ENCODE measurements at places on chromosomes 2 and 18.

DNA sequence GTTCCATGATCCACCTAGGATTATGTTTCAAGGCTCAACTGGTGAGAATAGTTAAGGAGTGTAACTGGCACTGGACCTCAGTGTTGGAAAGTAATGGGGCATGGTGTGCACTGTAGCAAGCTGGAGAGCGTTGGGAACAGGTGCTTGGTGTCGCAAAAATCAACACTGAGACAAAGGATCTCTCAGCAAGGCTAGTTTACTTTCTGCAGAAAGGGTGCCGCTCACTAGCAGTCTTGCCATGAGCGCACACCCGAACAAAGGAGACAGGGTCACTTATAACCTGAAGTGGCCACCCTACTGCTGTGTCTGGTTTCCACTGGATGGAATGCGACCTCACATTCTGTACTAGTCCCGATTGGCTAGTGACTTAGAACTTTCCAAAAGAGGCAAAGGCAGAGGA, 133.2 kb downstream of the TMEM17 start:
- no peak for DNase-seq

DNA sequence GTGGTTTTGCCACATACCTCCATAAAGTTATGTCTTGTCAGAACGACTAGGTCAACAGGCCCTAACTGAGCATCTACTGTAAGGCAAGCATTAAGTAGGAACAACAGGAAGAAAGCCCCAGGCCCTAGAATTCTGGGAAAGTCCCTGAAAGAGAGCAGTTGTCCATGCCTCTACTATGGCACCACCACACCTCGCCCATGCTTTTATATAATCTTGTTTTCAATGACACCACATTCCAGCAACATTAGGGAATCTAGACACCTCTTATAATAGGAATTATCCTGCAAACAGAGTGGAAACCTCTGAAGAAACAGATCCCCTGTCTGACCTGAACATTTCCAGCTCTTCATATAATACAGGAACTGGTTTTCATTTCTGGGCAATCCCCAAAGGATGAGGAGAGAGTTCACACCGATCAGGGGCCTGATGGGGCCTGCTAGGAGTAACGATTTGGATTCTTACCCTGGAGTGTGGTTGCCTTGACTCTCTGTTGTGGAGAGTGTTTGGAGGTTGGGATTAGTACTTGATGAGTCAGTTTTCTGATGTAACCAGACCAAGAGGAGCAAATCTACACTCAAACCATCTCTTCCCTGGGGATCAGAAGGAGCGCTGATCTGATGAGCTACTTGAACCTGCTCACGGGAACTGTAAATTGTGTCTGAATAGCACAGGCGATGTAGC, 31.9 kb upstream of the CEP68 start:
- peak; percentile 84 for DNase-seq

DNA sequence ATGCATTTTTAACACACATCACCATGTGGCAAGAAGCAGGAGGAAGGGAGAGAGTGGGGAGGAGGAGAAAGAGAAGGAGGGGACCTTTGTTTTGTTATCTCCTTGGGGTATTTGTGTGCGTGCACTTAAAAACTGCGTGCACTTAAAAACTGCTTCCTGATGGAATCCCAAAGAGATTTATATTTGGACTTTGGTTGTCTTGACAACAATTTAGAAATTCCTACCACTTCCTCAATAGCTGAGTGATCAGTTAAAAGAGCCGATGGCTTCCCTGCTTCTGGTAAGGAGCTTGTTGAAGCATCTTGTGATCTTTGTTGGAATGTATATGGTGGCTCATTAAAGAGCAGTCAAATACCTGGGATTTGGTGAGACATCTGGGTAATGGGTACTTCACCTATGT, 4.5 kb downstream of the RAB31 start:
- no peak for DNase-seq

DNA sequence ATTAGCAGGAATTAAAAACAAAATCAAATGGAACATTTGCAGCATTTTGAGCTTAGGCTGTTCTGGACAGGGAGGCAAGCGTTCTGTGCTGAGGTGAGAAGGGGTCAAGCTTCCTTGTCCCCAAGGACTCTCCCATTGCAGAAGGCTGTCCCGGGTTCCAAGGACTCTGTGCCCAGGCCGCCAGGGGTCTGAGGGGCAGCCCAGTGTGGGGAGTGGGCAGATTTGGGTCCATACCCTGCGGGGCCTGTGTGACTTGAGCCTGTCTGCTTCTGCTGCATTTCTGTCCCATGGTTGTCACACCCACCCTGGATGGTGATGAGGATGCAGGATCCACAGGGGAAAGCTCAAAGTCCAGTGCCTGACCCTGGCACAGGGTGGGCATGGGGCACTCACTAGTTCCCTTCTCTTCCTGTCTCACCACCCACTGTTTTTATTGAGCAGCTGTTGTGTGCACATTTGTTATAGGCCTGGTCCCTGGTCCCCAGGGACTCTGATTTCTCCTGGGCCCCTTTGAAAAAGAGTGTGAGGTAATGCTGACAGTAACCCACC, 211.4 kb upstream of the HS6ST1 start:
- no peak for DNase-seq

GRCh38 chr18:55054021-55054990, 95.0 kb upstream of the CCDC68 start:
- DNase-seq: no peak

GRCh38 chr2:101395545-101396315, 8.4 kb upstream of the CREG2 start:
- DNase-seq: peak; percentile 65

DNA sequence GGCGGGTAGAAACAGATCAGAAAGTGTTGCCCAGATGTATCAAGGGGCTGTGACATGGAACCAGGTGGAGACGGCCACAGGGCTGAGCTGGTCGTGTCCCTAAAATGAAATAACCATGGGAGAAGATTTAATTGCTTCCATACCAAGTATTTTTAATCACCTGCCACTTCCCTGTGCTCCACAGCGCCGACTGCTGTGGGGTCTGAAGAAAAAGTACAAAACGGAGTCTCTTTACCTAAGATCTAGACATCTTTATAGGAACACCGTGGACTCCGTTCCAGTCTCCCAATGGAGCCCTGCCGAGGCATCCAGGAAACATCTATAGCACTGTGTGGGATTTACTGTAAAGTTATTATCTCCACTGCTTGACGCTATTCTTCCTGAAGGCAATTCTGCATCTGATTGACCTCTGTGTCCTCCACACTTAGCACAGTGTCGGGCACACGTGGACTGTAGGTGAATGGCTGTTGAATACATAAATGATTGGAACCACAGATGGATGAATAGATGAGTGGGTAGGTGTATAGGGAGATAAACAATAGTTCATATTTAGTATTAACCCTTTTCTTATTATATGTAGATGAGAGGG, 21.6 kb upstream of the GYPC start:
- DNase-seq: no peak

- no peak for DNase-seq
Observed at GRCh38 chr2:152655880-152656279, 61.4 kb downstream of the PRPF40A start.

GRCh38 chr2:152635635-152636298, 81.5 kb downstream of the PRPF40A start:
- peak; percentile 49 for DNase-seq

DNA sequence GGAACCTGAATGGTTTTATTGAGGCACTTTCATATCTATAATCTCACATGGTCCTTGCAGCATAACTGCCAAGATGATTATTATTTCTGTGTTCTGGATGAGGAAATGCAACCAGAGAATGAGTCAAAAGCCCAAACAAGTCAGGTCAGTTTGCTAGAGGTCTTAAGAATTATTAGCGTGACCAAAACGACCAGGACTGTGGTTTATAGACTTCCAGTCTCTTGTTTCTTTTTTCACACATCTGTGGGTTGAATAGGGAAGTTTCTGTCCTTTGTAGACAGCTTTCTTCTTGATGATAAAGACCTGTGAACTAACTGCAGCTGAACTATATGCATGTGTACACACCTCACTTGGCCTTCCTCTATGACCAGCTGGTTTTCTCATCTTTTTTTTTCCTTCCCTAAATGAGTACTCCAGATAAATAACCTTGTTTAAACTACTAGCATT, 13.9 kb downstream of the ADAM23 start:
- peak; percentile 36 for DNase-seq

- no peak for DNase-seq
Observed at GRCh38 chr2:237962432-237963084, 4.3 kb upstream of the UBE2F start.

GRCh38 chr2:239539083-239539775, 138.4 kb upstream of the HDAC4 start:
- no peak for DNase-seq

DNA sequence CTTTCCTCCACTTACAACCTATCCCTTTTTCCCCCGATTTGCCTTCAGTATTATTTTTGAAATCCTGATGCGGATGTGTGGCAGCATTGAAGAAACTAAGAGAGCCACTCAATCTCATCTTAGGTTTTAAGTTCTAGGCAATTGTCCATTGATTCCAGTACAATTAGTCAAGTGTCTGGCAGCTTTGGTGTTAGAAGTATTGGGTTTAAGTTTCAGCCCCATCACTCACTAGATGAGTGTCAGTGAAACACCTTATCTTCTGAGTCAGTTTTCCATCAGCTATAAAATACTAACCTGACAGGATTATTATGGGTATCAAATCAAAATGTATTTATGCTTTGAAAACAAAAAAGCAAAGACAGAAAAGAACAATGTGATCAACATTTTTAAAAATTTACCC, 16.8 kb upstream of the CUL3 start:
- DNase-seq: no peak

GRCh38 chr2:119008108-119008507, 66.1 kb downstream of the MARCO start:
- peak; percentile 6 for DNase-seq

- DNase-seq: peak; percentile 43
Observed at GRCh38 chr18:61322265-61322873, 10.9 kb upstream of the CDH20 start.

- DNase-seq: peak; percentile 44
Observed at GRCh38 chr2:161312996-161313395, 4.8 kb downstream of the PSMD14 start.

DNA sequence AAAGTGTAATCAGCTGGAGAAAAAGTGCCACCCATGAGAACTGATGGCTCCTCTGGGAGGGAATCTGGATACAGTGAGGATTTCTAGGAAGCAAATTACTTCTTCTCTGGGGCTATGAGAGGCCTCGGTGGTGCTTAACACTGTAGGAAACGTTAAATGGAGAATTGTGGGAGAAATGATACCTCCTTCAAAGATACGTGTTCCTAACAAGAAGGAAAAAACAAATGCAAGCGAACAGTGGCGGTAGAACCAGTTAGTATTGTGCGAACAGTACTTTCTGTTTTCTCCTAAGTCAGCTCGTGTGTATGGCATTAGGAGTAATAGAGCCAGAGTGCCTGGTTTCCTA, 587 bp upstream of the MTIF2 start:
- DNase-seq: peak; percentile 18

GRCh38 chr2:141501752-141502151, 629.1 kb downstream of the LRP1B start:
- no peak for DNase-seq

- DNase-seq: no peak
Observed at GRCh38 chr2:99803846-99804245, 314.0 kb upstream of the REV1 start.

GRCh38 chr2:101873543-101873942, 118.2 kb upstream of the IL1R2 start:
- no peak for DNase-seq

- no peak for DNase-seq
Observed at GRCh38 chr2:172204309-172204708, 101.6 kb upstream of the DLX2 start.

DNA sequence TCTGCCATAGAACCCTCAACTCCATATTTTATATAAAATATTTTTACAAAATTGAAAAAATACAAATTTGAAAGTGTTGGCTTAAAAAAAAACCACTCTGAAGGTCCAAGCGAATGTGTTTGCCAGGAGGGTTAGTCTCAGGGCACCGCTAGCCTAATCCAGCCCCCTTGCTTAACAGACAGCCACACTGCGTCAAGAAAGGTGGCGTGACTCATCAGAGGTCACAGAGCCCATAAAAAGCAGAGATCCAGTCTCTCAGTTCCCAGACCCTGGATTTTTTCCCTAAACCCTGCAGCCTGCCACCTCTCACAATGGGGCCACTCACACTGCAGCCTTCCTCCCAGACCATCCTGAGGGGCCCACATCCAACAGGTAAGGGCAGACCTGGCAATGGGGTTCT, 3.9 kb upstream of the TNS1 start:
- peak; percentile 71 for DNase-seq

GRCh38 chr2:240453461-240454105, 18.1 kb downstream of the GPC1 start:
- DNase-seq: no peak

DNA sequence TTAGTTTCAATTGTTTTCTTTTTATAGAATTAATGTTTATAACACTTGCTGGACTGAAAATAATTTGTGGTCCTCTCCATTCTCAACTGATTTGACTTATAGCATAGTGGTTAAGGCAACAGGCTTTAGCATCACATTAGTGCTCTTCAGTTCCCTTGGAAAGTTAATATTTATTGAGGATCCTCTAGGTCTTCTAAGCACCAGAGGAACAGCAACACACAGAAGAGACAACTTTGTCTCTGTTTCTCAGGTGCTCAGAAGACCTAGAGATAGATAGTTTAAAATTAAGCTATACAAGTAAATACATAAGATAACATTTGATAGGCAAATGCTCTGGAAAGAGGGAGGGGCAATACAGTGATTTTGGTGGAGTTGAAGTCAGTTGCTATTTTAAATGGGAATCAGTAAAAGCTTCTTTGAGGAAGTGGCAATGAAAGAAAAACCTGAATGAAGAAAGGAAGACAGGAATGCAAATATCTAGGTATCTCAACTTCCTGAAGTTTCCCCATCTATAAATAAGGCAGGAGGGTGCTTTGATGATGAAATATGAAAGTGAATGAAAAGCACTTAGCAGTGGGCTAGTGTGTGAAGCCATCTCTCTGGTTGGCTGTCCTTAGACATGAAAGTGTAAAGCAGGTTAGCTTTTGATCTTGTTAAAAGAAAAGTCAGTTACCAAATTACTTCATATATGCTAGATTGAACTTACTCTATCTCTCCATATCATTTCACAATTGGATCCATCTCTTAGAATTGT, 7.9 kb downstream of the NEUROD1 start:
- no peak for DNase-seq

- no peak for DNase-seq
Observed at GRCh38 chr2:68738906-68739594, 4.4 kb downstream of the ARHGAP25 start.

DNA sequence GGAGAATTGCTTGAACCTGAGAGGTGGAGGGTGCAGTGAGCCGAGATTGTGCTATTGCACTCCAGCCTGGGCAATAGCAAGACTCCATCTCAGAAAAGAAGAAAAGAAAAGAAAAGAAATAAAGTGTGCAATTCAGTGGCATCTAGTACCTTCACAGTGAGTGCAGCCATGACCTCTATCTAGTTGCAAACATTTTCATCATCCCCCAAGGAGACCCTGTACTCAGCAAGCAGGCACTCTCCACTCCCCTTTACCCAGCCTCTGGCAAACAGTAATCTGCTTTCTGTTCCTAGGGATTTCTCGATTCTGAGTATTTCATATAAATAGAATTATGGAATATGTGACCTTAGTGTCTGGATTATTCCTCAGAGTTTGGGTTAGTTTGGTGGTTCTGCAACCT, 130.4 kb upstream of the ARL4C start:
- no peak for DNase-seq
